Stimulated activated memory B cell treated with anti-CD40 and anti-IgM and Interleukin-4, amounts not matched to agents 10 μg/mL and 1 μg/mL and 100 μg/mL, for 72 hours (primary cell): ENCODE measurements at places on chromosomes 4 and X.

GRCh38 chrX:152641996-152642395, 4.3 kb downstream of the GABRQ start:
- ATAC-seq = peak; percentile 39

DNA sequence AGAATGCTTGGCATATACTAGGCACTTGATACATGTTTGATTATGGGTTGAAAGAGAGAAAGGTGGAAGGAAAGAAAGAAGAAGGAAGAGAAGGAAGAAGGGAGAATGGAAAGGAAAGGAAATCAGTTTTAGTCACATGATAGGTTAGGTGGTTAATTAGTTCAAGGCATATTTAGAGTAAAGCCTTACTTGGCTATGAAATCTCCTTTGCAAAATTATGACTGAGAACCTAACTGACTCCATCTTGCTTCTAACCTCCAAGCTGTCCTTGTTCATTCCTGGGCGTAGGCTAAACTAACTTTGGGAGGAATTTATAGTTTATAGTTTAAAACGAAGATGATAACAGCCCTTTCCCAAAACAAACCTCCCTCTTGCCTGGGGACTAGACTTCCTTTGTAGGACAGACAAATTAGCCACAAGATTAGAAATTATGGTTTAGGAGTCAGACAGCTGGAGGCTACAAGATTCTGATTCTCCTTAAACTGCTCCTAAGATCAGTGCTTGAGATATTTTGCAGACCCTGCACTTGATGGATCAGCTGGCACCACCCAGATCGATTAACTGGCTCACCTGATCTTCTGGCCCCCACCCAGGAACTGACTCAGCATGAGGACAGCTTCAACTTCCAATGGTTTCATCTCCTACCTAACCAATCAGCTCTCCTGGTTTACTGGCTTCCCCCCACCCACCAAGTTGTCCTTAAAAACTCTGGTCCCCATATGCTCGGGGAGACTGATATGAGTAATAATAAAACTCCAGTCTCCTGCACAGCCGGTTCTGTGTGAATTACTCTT, 55.0 kb downstream of the TXK start:
- no peak for ATAC-seq

DNA sequence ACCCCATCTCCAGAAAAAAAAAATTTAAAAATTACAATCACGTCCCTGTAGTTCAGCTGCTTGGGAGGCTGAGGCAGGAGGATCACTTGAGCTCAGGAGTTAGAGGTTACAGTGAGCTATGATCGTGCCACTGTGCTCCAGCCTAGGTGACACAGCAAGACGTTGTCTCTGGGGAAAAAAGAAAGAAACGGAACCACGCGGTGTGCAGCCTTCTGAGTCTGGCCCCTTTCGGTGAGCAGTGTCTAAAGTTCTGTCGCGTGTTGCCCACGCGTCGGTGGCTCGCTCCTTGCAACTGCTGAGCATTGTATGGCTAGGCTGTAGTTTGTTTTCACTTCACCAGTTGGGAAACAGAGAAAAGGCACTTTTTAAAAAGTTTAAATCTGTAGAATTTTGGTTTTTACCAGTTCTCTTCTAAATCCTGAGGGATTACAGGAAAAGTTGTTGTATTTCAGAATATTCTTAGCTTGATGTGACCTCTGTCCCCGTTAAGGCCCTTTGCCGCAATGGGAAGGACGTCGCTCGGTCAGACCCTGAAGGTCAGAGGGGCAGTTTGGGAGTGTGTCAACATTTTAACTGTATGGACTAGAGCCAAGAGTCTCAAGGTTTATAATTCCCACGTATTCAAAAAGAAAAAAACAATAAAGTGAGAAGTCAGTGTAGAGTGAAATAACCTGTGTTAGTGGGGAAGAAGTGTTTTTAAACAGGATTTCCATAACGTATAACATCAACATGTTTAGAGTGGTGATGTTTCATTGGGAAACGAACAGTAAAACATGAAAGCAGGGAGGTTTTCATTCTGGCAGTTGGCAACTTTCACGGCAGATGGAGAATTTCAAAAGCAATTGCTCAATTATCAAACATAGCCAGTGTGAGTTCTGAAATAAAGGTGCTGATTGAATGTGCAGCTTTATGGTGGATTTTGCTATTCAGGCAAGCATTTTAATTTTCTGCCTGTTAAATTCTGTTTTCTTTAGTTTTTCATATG, 45.8 kb upstream of the MSANTD1 start:
- ATAC-seq = peak; percentile 84

GRCh38 chrX:112083624-112084326, 1.2 kb upstream of the TRPC5 start:
- ATAC-seq = no peak

DNA sequence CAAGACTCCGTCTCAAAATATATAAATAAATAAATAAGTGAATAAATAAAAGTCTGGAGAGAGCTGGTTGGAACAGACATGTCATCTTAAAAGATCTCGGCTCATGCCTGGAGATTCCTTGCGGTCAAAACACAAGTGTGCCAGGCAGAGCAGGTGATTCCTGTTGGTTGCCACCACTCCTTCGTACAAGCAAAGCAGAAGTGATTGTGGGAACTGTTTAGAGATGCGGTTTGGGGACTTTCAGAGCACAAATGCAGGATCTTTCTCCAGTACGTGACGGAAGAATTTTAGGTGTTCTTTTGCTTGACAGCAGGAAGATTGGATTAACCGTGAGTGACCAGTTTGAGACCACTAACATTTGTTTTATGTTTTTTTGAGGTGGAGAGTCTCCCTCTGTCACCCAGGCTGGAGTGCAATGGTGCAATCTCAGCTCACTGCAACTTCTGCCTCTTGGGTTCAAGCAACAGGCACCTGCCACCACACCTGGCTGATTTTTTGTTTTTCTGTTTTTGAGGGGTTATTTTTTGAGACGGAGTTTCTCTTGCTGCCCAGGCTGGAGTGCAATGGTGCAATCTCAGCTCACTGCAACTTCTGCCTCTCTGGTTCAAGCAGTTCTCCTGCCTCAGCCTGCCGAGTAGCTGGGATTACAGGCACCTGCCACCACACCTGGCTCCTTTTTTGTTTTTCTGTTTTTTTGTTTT, 2.8 kb upstream of the CRLF2 start:
- ATAC-seq = peak; percentile 43

DNA sequence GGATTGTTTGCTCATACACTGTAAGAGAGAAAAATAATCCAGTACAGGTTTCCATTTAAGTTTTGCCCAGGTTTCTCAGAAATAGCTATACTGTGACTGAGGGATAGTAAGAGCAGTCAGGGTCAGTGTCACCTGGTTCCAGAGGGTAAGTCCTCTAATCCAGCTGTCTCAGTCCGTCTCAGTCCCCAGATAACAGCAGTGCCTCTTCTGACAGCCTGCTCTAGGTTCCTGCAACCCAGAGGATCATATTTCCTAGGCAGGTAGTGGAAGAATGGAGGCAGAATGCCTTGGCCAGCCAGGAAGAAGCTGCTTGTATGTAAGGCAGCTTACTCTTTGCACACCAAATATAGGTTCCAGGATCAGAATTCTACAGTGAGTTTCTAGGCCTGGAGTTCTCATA, 22.6 kb upstream of the GNRHR start:
- no peak for ATAC-seq

- ATAC-seq = no peak
These were observed 145.8 kb downstream of the IL15 start for GRCh38 chr4:141782205-141782604.

DNA sequence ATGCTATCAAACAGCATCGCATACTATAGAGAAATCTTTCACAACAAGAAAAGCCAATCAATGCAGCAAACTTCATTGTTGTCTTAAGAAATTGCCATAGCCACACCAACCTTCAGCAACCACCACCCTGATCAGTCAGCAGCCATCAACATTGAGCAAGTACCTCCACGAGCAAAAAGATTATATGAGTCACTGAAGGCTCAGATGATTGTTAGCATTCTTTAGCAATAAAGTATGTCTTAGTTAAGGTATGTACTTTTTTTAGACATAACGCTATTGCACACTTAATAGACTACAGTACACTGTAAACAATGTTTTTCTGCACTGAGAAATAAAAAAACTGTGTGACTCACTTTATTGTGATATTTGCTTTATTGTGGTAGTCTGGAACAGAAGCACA, 37.8 kb upstream of the FUNDC1 start:
- no peak for ATAC-seq

- ATAC-seq = no peak
These were observed 16.3 kb downstream of the NAT8L start for GRCh38 chr4:2075171-2075986.

DNA sequence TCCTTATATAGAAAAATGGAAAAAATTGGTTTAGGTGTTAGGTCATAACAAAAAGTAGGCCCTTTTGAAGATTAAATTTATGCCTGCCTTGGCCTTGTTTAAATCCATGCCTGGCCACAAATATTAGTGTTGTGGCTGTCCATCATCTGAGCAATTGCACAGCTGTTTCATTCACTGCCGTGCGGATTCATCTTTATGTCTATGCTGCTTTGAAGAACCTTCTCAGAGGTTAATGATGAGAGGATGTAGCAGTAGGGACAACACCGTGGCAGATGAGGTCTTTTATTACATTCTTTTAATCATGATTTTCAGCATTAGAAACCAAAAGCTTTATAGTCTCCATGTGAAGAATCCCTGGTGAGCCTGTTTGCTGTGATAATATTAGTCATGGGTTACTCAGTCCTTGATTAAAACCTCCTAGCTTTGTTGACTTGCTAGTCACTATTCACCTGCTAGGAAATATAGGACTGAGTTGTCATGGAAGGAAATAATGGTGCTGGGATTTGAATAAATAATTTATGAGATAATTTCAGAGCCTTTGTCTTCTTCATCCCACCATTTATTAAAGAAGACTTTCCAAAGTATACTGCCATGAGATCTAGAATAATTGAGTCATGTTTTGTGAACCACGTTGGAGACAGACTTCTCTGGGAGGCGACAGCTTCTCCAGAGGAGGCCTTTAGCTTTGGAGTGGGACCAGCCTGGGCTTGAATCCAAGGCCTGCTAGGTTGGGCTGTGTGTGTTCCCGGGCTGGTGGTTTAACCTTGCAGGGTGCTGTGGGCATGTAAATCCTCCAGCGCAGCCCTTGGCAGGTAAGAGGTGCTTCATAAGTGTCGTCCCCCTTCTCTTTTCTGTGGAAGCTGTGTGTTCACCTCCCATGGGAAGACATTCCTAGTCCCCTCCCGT, 53.5 kb downstream of the PTTG2 start:
- no peak for ATAC-seq

- ATAC-seq = no peak
These were observed 32.4 kb downstream of the CYTL1 start for GRCh38 chr4:4986841-4987240.

- ATAC-seq = no peak
These were observed 76.8 kb upstream of the PRPS1 start for GRCh38 chrX:107551546-107551945.

DNA sequence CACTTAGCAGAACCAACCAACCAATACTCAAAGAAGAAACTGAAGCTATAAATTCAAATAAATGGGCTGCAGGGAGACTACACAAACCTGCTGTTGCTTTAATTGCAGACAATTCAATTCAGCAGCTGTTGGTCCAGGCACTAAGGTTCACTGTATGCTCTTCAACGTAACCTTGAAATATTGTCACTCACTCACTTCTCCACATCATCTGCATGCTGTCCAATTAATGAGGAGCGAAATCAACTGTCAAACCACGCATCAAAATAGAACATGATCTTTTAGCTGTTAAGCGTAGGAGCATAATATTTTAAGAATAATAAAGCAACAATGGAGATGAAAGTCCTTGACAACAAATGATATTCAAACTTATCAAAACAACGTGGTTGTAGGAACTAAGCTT, 17.0 kb downstream of the ENOX2 start:
- ATAC-seq = no peak

GRCh38 chr4:177367336-177367735, 57.7 kb downstream of the NEIL3 start:
- no peak for ATAC-seq

- no peak for ATAC-seq
These were observed 27.9 kb upstream of the KIAA1210 start for GRCh38 chrX:119155416-119156035.

- ATAC-seq = no peak
These were observed 105.2 kb upstream of the FAM9A start for GRCh38 chrX:8906299-8906938.

DNA sequence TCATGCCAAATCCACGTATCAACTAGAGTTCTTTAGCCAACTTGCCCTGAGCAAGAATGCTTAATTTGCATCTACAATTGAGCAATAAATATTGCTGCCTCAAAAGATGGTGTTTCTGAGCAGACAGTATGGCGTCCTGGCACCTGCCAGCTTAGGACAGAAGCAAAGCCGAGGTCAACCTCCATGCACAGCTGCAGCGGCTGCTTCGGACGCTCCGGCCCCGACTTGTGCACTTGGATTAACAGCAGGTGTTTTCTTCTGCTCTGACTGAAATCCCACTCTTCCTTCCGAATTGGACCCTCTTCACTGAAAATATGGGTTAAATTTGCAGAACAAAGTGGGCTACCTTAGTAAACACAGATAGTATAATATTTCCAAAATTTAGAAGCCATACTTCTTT, 215.2 kb upstream of the ETNPPL start:
- no peak for ATAC-seq

- no peak for ATAC-seq
These were observed 17.1 kb upstream of the ARHGAP10 start for GRCh38 chr4:147714575-147715401.

GRCh38 chr4:134178706-134179105, 22.9 kb downstream of the PABPC4L start:
- ATAC-seq = no peak

- peak; percentile 24 for ATAC-seq
These were observed 23.7 kb downstream of the MAGEB1 start for GRCh38 chrX:30270639-30271038.

DNA sequence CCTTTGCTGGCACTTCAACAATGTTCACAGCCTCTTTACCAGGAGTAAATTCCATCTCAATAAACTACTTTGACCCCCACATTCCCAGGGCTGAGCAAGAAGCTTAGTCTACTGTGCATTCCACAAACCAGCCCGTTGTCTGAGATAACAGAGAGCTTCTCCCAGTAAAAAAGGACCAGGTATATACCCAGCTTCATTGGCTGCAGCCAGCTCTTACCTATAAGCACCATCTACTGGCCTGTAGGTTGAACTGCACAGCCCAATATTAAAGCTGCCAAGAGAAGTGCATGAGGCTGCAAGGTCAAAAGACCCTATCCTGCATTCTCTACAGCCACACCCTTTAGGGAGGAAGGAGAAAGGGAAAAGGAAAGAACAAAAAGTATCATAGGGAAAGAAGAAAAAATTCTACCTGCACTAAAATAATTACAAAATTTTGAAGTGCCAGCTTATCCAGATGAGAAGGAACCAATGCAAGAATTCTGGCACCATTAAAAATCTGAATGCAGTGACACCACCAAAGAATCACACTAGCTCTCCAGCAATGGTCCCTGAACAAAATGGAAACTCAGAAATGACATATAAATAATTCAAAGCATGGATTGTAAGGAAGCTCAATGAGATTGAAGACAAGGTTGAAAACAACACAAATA, 45.7 kb upstream of the INTU start:
- no peak for ATAC-seq

DNA sequence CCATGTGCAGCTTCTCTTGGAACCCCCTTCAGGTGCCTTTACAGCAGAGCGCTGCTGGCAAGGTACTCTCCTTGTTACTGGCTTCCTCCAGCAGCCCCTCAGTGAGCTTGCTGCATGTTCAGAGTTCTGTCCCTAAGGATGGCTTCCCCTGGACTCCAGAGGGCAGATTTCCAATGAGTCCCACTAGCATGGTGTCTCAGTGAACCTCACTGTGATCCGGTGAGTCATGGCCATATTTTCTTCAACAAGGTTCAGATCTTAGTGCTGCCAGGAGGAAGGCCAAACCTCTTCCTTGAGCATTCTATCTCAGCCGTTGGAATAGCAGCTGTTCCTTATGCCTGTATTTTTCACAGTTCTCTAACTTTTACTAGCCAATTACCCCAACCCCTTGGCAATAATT, 98.8 kb downstream of the CASK start:
- no peak for ATAC-seq

GRCh38 chr4:94680176-94680862, 77.4 kb upstream of the BMPR1B start:
- ATAC-seq = no peak
